ENCODE measurements at places on chromosomes 5 and 9.

DNA sequence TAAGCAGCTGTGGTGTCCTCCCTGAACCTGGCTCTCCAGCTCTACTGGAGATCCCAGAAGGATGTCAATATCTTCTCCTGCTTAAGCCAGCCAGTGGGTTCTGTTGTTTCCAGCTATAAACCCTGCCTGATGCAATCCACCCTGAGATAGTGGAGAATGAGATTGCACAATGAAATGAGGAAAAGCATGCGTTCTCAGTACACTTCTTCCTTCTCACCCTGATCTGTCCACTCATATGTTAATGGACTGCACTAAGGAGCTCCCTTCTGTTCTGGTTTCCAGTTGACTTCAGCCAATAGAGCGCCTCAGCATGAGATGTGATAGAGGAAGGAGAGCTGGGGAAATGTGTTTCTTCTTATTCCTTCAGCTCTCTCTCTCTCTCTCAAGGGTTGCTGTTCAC, 40.0 kb upstream of the CDH6 start:
- no peak for DNase-seq

GRCh38 chr5:148790545-148791333, 35.7 kb upstream of the ADRB2 start:
- no peak for DNase-seq

- DNase-seq: peak; percentile 25
Observed at GRCh38 chr5:59759600-59760351, 133.8 kb downstream of the PDE4D start.

DNA sequence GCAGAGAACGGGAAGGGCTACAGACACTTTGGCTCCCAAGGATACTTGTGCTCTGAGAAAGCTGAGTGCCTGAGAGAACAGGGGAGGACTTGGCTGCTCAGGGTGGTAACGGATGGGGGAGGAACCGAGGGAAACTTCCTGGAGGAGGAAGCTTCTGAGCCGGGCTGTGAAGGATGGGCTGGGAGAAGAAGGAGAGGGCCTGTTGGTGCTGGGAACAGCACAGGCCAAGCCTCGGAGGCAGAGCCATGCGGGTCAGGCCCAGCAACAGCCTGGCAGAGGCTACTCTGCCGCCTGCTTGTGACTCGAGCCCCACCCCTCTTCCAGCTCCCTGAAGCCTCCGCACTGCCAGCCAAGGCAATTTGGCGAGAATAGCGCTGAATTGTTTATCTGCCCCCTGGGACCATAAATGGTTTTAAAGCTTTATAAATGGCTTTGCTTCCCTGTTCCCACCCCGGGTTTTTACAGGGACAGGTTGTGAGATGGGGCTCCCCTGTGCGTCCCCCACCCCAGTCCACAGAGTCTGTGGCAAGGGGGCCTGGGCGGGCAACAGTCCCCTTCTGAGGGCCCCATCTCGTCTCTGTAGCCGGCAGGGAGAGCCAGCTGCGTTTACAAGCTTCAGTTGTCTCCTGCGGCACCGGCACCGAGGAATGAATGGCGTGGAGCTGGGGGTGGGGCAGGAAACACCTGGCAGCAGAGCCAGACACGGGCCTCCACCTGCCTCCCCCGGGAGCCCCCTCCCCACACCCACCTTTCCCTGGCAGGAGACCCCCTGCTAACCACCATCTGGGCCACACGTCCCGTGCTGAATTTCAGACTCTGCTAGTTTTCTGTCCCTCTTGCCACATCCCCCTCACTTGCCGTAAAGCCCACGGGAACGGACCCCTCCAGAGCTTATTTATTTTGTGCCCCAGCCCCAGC, 24.4 kb downstream of the FAM163B start:
- DNase-seq: peak; percentile 52

- DNase-seq: no peak
Observed at GRCh38 chr9:101814064-101814463, 75.6 kb upstream of the GRIN3A start.

DNA sequence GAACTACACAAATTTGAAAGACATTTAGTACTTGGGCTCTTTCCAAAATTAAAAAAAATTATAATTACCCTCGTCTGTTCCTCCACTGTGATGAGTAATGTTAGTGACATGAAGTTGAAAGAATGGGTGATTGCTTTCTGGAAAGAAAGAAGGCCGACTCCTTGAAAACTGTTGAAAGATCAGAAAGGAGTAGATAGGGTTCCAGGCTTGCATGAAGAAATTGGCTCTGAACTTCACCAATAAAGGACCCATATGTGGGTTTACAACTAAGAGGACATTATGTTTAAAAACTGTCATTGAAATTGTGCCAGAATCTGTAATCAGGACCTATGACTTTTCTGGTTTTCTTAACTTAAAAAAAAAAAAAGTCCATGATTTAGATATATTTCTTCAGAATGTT, 20.7 kb upstream of the MOCS2 start:
- no peak for DNase-seq

- no peak for DNase-seq
Observed at GRCh38 chr5:164346785-164347630, 841.6 kb downstream of the MAT2B start.

- DNase-seq: no peak
Observed at GRCh38 chr5:161373345-161373707, 173.2 kb downstream of the GABRB2 start.

DNA sequence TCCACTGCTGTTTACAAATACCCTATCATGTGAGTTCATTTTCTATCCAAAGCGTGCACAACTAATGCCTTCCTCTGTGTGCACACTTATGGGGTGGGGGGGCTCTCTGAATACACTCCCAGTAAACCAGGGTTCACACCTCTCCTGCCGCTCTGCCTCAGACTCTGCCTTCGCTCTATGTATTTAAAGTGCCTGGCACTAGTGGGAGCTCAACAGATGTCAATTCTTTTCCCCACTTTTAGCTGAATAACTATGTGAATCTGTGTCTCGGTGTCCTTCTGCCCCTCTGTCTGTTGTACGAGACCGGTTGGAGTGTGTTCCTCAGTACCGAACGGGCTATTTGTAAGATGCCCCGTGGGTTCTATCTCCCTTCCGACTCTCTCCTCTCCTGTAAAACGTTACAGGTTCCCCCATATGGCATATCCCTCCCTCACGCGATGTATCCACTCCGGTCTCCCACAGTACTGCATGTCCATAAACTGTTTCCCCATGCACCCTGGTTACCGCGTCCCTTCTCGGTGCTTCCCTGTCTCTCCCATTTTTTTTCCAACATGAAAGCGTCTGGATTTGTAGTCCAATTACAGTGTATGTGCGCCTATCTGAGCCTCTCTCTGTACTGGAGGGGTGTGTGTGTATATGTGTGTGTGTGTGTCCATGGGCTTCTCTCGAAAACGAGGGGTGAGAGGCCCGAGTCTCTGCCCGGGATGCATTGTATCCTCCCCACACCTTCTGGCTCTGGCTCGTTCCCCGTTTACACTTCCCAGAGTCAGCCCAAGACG, 1.6 kb downstream of the ELL2 start:
- DNase-seq: no peak

DNA sequence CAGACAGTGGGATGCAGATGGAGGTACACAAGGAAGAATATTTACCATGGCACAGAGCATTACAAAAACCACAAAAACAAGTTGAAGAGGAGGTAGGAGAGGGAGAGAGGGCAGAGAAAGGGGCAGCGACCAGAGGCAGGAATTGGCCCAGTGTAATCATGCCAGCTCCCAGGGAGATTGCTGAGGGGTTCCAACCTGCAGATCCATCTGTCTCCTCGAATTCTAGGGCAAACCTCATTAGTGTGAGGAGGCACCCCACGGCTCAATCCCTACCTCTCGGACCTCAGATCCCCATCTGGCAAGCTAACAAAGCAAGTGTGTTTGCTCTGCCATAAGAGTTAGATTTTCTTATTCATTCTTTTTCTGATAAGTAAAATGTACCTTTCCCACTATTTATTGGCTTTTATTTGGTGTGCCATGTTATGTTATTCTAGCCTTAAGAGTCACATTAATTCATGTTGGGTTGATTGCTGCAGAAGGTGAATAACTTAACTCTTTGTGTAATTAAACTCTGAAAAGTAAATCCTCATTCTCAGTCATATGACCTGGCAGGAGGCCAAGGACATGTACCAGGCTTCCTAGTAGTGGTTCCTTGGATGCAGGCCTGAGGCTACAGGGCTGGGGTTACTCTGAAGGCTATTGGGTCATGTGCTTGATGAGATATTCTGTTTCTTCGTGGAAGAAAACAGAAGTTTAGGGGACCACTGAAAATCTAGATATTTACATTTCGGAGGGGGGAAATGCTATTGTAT, 315.2 kb upstream of the ATP10B start:
- no peak for DNase-seq

DNA sequence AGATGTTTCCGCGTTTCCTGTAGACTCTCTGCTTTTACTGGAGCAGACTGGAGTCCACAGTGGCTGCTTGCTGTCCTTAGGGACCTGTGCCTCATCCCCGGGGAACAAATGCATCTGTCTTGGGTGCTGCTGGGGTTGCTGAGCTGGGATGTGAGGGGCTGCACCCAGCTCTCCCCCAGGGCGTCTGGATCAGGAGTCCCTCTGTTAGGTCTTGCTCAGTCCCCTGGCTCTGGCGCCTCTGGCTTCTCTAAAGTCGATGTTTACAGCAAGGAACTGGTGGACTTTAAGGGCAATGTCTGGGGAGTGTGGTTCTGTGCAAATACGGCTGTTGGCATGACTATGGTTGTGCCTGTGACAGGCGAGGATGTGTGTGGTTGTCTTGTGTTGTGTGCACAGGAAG, 91.4 kb downstream of the CACNA1B start:
- no peak for DNase-seq

GRCh38 chr5:141637767-141638419, 1.1 kb downstream of the RELL2 start:
- DNase-seq: peak; percentile 31
